ENCODE measurements at places on chromosomes 3 and 15.

DNA sequence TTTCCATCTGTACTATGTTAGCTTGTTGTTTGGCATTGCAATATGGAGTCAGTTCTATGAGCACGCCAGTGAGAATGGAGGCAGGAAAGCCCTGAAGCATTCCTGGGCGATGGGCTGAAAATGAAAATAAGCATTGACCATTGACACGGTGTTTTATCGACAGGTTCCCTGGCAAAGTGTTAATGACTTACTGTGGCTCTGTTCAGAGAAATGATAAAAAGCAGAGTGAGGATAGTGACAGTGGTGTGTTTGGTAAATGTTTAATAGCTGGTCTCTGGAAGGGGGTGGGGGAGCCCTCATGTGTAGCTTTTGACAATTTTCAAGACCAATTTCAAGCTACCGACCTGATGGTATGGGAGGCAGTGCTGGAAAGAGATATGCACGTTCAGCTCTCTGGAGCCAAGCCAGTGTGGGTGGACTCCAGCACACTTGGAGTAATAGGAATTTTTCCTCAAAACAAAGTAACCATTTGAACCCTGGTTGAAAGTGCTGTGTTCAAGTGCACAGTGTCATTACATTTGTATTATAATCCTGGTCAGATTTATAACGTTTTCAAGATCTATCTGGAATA is 341.7 kb upstream of the ROBO2 start:
- DNase-seq = no peak

DNA sequence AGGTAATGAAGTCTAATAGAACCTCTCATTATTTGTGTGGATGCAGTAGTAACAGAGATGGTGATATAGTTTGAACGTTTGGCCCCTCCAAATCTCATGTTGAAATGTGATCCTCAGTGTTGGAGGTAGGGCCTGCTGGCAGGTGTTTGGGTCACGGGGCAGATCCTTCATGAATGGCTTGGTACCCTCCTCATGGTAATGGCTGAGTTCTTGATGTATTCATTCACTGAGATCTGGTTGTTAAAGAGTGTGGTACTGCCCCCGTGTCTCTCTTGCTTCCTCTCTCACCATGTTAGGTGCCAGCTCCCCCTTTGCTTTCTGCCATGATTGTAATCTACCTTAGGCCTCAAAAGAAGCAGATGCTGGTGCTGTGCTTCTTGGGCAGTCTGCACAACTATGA is 606.8 kb downstream of the UNC13C start:
- DNase-seq = no peak

GRCh38 chr15:95024351-95024750 is 793.0 kb downstream of the MCTP2 start:
- no peak for DNase-seq

DNA sequence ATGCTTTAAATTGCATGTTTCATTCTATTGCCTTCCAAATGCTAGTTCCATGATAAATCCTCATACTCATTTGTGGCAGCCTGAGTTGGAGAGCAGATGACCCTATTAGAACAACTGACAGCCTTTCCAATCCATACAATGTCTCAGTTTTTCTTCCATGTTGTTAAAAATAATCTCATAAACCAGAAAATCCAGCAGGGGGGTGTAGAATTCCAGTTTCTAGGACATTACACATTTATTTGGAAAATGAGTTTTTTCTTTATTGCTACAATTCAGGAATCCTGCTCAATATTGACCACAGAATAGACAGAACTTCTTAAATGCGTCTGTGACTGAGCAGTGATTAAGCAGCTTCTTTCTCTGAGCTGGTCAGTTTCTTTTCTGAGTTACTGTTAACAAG is 174.2 kb upstream of the ATP10A start:
- DNase-seq = no peak

- DNase-seq = no peak
Observed at GRCh38 chr15:51580982-51581381, 41.6 kb downstream of the DMXL2 start.

DNA sequence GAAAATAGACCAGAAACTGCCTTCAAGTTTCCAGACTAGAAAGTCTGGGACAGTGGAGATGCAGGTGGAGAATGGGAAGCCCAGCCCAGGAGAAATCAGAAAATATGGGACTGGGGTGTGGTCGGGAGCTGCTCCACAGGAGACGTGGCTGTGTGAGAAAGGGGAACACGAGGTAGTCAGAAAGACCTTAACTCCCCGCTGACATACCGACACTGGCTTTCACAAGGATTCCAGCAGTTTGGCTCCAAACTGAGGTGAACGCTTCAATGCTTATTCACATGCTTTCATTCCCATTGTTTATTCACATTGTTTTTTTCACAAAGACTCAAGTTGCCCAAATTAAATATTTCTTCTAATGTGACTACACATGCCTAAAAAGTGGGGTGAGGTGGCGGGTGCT is 111.5 kb upstream of the SLCO3A1 start:
- no peak for DNase-seq

GRCh38 chr3:161689584-161690298 is 193.1 kb downstream of the OTOL1 start:
- DNase-seq = no peak

GRCh38 chr15:61315471-61315870 is 86.4 kb upstream of the RORA start:
- DNase-seq = no peak
